ENCODE measurements at places on chromosomes 3 and 15.
A peak's percentile ranks its signal among the peaks of the same experiment; 100 is the strongest.

DNA sequence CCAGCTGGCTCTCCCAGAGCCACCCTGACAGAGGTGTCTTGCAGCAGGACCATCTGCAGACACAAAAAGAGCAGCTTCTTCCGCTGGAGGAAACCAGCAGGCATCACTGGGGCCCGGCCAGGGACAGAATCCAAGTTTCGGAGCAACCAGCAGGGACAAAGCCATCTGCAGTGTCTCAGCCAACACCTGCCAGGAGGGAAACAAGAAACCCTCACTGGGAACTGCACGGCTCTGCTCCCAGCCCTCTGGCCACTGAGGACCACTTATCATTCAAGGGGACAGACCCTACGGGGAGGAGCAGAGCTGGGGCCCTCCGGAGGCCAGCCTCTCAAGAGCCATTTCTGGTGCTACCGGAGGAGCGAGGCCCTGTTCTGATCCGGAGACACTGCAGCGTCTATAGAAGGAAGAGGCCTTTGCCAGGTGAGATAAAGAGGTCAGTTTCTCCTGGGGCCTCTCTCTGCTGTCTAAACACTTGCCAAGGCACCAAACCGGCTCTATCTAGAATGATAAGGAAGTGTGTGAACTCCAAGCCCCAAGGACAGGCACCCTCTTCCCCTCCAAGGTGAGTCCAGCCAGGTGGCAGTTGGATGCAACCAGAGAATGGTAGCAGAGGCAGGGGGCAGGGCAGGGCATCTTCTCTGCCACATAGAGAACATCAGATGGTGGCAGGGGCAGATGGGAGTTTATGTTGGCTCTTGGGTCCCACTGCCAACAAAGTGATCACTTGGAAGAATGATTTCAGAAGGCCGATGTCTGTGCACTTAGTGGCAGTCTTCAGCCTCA lies 89.0 kb downstream of the CHSY1 start:
- no peak for DNase-seq

GRCh38 chr3:183583331-183584245 lies 28.1 kb upstream of the KLHL6 start:
- DNase-seq, result no peak

GRCh38 chr3:46549408-46549904 lies 16.6 kb downstream of the LRRC2 start:
- no peak for DNase-seq

DNA sequence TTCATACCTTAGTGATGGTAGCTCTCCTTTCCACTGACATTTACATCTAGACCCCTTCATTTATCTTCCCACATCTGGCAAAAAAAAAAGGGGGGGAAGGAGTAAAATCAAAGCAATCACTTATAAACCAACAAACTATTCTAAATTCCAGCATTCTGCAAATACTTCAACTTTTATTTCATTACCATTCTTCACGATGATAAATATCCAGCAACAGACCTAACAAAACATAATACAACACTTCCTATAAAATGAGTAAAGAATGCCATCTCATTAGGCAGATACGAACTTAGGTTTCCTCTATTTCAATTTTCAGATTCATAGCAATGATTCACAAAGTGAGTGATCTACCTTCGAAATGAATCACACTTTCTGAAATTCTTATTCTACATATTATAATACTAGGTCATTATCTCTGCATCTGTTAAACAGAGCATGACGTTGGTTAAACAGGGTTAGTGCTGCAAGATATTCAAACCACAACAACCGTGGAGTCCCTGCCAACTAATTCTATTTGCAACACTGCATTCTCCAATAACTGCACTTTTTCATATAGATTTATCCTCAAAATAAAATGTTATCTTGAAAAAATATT lies at the start of gene LRRFIP2:
LRRFIP2 (minus strand) TSS at position 51 of the 595 bp plus-strand sequence. CDS start 25,599 bp downstream, outside the sequence.
- DNase-seq, result peak; percentile 63

- no peak for DNase-seq
Observed at GRCh38 chr15:65982627-65983322, 113.5 kb downstream of the RAB11A start.

- no peak for DNase-seq
Observed at GRCh38 chr3:133486658-133487057, 86.8 kb downstream of the BFSP2 start.

Data from astrocyte of the spinal cord (primary cell).